Fibroblast of skin of scalp (primary cell): ENCODE measurements at places on chromosomes 3 and 15.

DNA sequence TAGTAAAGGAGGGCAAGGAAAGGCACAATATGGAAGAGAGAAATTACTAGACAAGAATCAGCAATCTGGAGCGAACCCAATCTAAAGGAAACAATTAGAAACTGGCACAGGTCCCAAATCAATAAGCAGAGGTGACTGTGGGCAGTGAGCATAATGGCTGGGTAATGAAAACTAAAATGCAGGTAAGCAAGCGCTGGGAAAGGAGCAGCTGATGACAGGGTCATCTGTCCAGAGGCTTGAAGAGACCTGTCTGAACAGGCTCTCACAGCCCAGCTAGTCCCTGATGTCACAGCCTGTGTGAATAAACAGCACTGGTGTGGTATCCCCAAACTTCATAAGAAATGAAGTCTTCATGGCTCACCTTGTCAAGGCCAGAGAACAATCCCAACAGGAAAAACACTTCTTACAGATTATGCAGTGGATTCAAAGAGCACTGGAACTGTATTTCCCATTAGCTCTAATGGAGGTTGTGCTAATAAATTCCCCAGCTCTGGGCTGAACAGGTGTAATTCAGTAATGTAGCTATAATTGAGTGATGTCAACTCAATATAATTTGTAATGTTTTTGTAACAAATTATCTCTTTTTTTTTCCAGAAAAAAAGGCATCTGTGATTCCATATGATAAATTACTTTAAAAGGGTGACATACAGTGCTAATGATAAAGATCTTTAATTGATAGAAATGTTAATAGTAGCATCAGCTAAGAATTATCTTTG is 197.3 kb downstream of the FHIT start:
- no peak for DNase-seq

GRCh38 chr3:23798876-23799275 is 6.9 kb upstream of the UBE2E1 start:
- DNase-seq: no peak

DNA sequence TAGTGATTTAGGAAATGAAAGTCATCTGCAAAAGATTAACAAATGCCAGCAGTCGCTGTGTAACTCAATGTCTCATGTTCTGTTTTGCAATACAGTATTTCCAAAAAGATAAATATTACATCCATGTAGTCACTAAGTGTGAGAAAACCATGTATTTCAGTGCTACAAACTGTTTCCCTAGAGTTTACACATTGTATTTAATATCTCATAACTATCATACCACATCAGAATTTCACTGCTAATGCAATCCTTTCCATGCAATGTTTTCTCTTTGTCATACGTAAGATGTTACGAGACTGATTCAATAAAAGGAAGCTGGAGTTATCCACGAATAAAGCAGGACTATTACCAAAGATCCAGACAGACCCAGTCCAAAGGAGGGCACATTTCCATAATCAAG is 269.4 kb downstream of the GBE1 start:
- peak; percentile 75 for DNase-seq

DNA sequence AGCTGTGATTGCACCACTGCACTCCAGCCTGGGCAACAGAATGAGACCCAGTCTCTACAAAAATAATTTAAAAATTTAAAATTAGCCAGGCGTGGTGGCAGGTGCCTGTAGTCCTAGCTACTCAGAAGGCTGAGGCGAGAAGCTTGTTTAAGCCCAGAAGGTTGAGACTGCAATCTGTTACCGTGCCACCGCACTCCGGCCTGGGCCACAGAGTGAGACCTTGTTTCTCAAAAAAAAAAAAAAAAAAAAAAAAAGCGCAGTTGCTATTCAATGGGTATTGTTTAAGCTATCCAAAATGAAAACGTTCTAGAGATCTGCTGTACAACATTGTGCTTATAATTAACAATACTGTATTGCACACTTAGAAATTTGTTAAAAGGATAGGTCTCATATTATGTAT is 24.0 kb downstream of the ZNF148 start:
- no peak for DNase-seq

- no peak for DNase-seq
Observed at GRCh38 chr3:146511402-146512134, 32.8 kb downstream of the PLSCR1 start.

- DNase-seq: peak; percentile 88
Observed at GRCh38 chr3:178084938-178085816, 451.1 kb upstream of the KCNMB2 start.

- DNase-seq: peak; percentile 65
Observed at GRCh38 chr3:149657321-149657925, 402 bp downstream of the WWTR1 start.

- DNase-seq: peak; percentile 35
Observed at GRCh38 chr3:15284121-15284889, 48.1 kb downstream of the SH3BP5 start.

DNA sequence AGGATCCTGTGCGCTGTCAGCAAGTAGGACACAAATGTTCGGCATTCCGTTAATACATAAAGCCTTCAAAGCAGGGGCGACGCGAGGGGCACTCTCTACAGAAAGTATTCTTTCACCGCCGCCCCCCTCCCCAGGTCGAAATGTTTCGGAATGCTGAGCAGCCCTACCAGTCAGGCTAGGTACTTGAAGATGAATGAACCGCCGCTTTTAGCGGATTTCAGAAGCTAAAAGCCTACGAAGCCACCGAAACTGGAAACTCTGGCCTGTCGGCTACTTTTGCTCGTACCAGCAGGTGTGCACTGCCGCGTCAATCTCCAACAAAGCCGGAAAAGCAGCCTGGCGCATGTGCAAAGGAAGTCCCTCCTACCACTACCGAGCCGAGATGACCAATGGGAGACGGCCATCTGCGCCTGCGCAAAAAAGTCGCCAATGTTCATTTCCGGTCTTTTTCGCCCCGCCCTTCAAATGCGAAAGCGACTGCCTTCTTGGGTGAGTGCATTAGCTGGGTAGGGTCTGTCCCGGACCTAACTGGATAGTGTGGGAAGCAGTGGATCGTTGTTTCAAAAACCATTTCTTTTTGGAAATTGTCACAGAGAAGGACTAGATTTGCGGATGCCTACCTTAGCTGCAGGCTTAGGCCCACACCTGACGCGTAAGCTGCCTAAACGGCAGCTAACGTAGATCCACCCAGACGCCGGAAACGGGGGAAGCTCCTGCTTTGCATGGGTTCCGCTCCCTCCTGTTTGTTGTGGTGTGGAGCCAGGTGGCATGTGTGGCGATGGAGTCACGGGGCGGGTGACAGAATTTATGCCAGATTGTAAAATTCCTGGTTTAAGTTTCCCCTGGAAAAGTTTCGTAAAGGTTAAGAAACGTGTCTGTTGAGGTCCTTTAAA is at the start of gene WDR5B:
TSS of gene WDR5B (minus strand) at position 301 of the 893 bp plus-strand sequence. CDS start 534 bp downstream, outside the sequence.
- DNase-seq: peak; percentile 97

DNA sequence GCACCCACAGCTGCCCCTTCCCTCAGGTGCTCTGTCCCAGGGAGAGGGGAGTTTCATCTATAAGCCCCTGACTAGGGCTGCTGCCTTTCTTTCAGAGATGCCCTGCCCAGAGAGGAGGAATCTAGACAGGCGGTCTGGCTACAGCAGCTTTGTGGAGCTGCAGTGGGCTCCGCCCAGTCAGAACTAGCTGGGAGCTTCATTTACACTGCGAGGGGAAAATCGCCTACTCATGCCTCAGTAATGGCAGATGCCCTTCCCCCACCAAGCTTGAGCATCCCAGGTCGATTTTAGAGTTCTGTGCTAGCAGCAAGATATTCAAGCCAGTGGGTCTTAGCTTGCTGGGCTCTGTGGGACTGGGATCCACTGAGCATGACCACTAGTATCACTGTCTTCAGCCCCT is 181.2 kb upstream of the RARB start:
- no peak for DNase-seq

- DNase-seq: no peak
Observed at GRCh38 chr3:115292131-115292530, 145.0 kb upstream of the ZBTB20 start.

GRCh38 chr3:134279466-134279865 is 28.8 kb upstream of the RYK start:
- DNase-seq: peak; percentile 35

DNA sequence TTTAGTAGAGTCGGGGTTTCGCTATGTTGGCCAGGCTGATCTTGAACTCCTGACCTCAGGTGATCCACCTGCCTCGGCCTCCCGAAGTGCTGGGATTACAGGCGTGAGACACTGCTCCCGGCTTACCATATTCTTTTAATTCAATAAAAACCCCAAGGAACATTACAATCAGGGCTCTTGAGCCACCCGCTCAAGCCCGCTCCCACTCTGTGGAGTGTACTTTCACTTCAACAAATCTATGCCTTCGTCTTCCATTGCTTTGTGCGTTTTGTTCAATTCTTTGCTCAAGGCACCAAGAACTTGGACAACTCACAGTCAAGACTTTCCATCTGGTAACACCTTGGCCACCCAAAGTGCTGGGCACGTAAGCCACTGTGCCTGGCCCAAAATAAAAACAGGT is 63.0 kb upstream of the PPIB start:
- DNase-seq: no peak

- DNase-seq: no peak
Observed at GRCh38 chr3:135766115-135766514, 199.4 kb upstream of the PPP2R3A start.

- peak; percentile 94 for DNase-seq
Observed at GRCh38 chr3:102006812-102007485, 157.6 kb downstream of the NFKBIZ start.

DNA sequence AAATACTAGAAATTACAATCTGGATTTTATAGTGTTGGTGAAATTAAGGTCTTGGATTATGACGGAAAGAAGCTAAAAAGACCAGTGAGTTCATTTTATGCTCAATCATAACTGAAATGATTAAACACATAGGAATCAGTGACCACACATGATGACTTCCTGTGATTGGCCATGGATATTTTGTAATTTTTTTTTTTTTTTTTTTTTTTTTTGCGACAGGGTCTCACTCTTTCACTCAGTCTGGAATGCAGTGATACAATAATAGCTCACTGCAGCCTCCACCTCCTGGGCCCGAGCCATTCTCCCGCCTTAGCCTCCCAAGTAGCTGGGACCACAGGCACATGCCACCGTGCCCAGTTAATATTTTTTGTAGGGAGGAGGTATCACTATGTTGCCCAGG is 47.4 kb downstream of the PAQR5 start:
- DNase-seq: peak; percentile 73

DNA sequence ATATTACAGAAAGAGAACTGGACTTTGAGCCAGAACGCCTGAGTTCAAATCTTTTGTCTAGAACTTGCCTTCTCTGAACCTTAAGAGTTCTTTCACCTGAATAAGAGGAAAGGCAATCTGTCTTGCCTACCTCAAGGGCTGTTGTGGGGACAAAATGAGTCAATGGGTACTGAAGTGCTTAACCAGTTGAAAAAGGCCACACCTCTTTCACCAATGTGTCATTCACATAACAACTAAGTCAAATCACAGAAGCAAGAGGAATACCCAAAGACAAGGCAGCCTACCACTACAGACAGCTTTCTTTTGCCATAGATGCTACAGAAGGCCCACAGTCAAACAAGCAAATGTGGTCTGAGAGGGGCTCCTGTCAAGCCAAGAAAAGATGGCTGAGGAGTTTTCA is 39.7 kb downstream of the NBEAL2 start:
- no peak for DNase-seq

GRCh38 chr3:30702828-30703397 is 96.5 kb downstream of the TGFBR2 start:
- DNase-seq: no peak

GRCh38 chr3:182585532-182586150 is 207.7 kb upstream of the ATP11B start:
- no peak for DNase-seq

DNA sequence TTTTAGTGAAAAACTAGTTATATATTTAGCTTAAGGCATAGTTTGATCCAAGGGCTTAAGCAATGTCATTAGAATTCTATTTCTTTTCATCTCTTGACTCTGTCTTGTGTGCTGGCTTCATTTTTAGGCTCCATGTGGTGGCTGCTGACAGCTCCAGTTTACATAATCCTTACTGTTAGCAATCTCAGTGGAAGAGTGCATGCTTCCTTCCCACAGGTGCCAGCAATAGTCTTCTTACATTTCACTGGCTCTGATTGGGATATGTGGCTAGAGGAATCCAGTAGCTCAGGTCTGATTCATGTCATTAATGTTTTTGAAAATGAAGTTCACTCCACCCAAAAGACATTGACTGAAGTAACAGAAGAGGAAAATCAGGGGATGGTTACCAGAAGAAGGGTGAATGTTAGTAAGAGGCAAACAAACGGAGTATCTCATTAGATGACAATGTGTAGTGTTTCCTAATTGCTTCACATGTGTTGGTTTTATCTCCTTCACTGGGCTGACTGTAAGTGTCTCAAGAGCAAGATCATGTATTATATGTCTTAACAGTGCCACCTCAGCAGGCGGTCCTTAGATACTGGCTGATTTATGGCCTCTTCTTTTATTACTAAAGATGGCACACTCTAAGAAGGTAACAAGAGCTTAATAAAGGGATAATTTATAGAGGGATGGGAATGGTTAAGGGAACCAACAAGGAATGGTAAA is 25.6 kb upstream of the TCF12 start:
- no peak for DNase-seq

DNA sequence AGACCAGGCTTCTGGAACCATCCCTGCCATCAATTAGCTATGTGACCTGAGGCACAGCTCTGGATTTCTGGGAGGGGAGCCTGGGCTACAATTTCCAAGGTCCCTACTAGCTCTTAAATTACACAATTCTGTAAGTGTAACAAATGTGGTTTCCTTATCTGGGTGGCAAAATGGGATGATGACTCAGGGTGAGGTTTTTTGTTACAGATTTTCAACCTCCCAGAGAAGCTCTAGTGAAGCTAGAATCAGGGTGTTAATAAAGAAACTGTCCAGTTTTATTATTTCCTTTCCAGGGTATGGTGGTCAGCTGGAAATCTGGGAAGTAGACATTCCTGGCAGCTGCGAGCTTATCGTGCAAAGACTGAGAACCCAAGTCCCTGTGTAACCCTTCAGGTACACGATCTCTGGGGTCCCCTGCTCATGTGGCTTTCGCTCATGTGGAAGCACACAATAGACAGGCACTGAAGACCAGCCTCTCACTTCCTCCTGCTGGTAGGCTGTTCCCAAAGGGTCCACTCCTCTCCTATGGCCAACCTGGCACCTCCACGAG is 7.3 kb downstream of the RAB27A start:
- peak; percentile 50 for DNase-seq

GRCh38 chr15:49084285-49084570 is 38.0 kb upstream of the SECISBP2L start:
- DNase-seq: peak; percentile 20

- DNase-seq: no peak
Observed at GRCh38 chr3:185254799-185255198, 950 bp upstream of the EHHADH start.

DNA sequence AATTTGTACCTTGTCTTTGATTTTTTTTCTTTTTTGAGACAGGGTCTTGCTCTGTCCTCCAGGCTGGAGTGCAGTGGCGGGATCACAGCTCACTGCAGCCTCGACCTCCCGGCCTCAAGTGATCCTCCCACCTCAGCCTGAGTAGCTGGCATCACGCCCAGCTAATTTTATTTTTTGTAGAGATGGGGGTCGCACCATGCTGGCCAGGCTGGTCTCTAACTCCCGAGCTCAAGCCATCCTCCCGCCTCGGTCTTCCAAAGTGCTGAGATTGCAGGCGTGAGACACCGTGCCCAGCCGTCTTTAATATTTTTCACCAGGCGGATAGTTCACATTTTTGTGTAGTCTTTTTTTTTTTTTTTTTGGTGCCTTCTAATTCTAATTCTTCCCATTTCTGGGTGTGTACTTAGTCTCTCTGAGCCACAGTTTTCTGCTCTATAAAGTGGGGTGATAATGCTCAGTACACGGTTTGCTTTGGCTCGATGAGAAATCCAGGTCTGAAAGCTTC is 528 bp upstream of the TATDN2 start:
- no peak for DNase-seq
